ENCODE measurements at places on chromosomes 5 and 9.

GRCh38 chr5:40486437-40487275 is 193.1 kb upstream of the PTGER4 start:
- DNase-seq = peak; percentile 29

GRCh38 chr5:135018457-135018856 is 15.6 kb downstream of the PITX1 start:
- DNase-seq = no peak

GRCh38 chr5:75050415-75050814 is 1.9 kb downstream of the GCNT4 start:
- no peak for DNase-seq

DNA sequence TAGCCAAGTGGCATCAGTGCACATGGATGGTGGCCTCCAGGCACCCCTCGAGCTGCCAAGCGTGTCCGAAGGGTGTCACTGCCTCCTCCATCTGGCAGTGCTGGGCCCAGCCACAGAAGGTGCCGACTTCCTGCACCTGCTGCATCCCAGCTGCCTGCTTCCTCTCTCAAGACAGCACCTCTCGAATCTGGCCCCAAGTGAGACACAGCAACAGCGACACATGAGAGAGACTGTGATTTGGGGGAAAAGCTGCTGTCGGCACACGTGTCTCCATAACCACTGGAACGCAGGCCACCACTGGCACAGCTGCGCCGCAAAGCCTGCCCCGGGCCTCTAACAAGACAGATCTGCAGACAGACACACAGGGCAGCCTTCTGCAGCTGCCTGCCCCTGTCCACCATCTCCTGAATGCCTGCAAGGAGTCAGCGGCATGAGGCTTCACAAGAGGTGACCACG is 8.8 kb downstream of the CLPTM1L start:
- no peak for DNase-seq

Data from stimulated activated CD8-positive, alpha-beta memory T cell treated with anti-CD3 and anti-CD28 coated beads, Interleukin-7, amount 100 ng/mL, for 48 hours (primary cell).